ENCODE measurements at places on chromosomes 2 and 18.

- DNase-seq = no peak
Measured at GRCh38 chr2:28665041-28665704, 86.5 kb upstream of the PPP1CB start.

DNA sequence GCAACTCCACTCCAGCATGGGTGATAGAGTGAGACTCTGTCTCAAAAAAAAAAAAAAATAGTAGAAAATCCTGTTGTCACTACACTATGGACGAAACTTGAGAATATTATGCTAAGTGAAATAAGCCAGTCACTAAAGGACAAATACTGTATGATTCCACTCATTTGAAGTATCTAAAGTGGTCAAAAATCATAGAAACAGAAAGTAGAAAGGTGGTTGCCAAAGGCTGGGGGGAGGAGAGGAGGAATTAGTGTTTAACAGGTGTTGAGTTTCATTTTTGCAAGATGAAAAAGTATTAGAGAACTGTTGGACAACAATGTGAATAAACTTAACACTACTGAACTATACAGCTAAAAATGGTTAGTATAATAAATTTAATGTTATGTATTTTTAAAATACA lies 18.8 kb upstream of the RMP24 start:
- DNase-seq = no peak

DNA sequence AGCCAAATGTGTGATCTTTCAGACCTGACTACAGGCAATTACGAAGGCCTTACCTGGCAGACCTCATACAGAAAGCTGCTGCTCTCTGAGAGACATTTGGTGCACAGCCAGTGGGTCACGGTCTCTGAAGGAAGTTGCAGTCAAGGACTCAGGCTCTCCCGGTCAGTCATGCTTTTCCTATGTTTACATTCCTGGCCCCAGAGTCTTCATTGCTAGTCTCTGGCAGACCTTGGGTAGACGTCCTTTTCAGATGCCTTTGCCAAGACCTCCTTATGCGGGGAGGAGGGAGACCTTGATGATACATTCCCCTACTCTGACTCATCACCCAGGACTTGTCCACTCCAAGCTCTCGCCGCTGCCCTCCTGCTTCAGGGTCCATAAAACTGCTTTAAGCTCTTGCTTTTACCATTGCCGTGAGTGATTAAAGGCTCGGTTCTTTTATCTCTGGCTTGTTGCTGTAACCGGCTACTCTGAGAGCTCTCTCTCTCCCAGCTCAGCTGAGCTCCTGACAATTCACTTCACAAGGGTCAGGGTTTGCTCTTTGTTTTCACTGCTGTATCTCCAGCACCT lies 62.0 kb upstream of the SLC35F5 start:
- no peak for DNase-seq

DNA sequence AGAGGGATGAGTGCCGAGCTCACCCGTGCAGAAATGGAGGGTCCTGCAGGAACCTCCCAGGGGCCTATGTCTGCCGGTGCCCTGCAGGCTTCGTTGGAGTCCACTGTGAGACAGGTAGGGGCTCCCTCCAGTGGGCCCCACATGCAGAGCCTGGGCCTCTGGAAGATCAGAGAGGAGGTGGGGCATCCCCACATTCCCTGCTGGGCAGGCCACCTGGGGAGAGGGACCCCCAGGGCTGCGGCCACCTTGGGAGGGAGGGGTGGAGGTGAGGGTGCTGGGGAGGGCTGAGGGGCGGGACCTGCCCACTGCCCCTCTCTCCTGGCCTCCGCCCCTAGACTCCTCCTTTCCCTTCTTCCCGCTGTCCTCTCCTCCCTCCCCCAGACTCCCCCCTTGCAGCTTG lies 38.5 kb downstream of the MTERF4 start:
- DNase-seq = no peak

- peak; percentile 37 for DNase-seq
Measured at GRCh38 chr2:86764661-86765309, 25.9 kb downstream of the CD8A start.

DNA sequence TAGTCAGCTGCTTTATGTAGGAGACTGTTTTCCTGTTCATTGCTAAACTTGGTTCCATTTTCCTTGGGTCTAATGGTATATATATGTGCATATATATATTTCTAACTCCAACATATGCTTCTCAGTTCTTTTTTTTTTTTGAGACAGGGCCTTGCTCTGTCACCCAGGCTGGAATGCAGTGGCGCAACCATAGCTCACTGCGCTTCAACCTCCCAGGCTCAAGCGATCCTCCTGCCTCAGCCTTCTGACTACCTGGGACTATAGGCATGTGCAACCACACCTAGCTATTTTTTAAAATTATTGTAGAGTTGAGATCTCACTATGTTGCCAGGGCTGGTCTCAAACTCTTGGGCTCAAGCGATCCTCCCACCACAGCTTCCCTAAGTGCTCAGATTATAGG lies 22.1 kb downstream of the STPG4 start:
- DNase-seq = no peak

- no peak for DNase-seq
Measured at GRCh38 chr2:147223119-147223518, 621.7 kb upstream of the ACVR2A start.

- DNase-seq = peak; percentile 41
Measured at GRCh38 chr2:70340761-70341476, 39.1 kb upstream of the FAM136A start.

DNA sequence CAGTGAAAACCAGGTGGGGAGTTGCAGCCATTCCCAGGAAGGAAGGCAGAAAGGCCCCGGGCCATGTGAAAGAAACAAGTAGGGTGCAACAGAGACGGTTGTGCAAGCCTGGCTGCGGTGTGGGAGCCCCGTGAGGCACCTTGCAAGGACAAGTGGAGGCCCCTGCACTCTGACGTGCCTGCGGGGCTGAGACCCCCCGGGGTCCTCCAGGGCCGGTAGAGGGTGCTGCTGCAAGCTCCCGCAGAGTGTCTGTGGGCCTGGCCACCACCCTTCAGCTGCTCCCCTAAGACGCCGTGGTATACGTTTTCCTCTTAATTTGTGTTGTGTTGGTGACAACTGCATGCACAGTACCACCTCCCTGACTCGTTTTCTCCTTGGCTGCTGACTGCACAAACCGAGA lies 27.4 kb upstream of the MC5R start:
- DNase-seq = no peak

- DNase-seq = no peak
Measured at GRCh38 chr2:9256147-9256546, 49.5 kb downstream of the ASAP2 start.

DNA sequence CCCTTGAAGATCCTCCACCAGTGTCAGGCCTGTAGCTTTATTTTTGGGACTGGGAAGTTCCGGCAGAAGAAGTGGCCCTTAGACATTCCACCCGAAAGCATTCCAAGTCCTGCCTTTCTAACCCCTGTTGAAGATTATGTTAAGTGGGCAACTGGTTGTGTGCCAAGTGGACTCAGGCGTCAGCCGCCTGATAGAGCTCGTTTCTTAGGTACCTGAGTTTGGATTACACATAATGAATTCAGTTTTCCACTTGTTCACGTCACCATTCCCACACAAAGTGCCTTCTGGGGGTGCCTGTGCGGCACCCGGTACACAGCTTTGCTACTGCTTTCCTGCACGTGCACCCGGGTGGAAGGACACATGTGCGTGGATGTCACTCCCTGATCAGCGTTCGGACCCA lies 156.5 kb downstream of the PTGR3 start:
- peak; percentile 20 for DNase-seq

- DNase-seq = no peak
Measured at GRCh38 chr18:11077548-11078187, 71.7 kb downstream of the PIEZO2 start.

GRCh38 chr18:10201659-10202058 lies 252.8 kb upstream of the APCDD1 start:
- no peak for DNase-seq

DNA sequence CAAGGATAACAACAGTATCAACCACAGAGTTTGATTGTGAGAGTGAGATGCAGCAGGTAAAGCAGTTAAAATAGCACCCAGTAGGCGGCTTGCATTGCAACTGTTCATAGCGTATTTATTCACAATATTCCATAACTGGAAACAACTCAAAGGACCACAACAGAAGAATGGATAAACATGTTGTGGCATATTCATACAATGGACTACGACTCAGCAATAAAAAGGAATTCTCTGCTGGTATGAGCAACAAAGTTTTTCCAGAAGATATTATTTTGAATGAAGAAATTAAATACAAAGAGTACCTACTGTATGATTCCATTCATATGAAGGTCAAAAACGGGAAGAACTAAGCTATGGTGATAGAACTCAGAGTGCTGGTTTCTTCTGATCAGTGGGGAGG lies 25.2 kb downstream of the GPATCH11 start:
- DNase-seq = no peak
